ENCODE measurements at places on chromosomes 4 and X.

DNA sequence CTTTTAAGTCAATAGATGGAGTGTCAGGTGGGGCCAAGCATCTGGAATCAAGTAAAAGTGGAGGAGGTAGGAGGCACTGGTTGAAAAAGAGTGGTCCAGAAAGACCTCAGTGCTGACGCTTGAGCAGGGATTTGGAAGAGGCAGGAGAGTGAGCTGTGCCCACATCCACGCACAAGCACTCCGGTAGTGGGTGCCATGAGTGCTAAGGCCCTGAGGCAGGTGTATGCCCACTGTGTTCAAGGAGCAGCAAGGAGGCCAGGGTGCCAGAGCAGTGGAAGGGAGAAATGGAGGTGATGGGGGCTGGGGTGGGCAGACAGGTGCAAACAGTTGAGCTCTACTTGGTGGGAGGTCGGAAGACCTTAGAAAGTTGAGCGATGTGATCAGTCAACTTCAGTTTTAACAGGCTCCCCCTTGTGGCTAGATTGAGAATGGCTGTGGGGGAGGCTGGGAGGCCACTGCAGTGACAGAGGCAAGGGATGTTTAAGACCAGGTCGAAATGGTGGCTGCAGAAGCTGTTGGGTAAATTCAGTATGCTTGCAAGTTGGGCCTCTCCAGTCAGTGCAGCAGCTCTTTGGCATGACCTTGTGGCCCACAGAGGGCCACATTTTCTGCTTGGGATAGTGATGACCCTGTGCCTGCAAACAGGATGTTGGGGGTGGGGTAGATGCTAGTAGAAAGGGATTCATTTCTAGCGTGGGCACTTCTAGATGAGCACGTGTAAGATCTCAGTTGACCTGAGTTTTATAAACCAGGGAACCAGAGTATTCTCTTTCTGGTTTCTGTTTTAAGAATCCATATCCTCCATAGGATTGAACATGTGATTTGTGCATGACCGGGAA is 12.7 kb downstream of the TKTL1 start:
- DNase-seq, result peak; percentile 56

DNA sequence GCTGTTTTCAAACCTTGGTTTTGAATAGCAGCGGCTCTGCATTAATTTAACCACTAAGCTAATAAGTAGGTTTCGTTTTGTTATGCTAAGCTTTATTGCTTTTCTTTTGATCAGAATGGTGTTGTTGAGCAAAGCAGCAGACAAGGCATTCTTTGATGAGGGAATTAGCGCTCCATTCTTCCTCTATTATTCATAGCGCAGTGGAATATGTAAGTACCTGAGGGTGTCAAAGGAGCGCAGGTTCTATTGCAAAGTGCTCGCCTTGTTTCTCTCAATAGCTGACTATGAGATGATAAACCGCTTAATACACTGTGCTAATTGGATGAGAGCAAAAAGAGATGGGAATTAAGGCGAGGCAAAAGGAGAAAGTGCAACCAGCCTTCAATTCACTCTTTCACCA is 16.3 kb downstream of the ARX start:
- DNase-seq, result no peak

- no peak for DNase-seq
These were observed at the start of gene TRPC3 for GRCh38 chr4:121951521-121952110. TSS of gene TRPC3 (minus strand) at chr4:121952060. CDS start at chr4:121951680, 380 bp downstream.

DNA sequence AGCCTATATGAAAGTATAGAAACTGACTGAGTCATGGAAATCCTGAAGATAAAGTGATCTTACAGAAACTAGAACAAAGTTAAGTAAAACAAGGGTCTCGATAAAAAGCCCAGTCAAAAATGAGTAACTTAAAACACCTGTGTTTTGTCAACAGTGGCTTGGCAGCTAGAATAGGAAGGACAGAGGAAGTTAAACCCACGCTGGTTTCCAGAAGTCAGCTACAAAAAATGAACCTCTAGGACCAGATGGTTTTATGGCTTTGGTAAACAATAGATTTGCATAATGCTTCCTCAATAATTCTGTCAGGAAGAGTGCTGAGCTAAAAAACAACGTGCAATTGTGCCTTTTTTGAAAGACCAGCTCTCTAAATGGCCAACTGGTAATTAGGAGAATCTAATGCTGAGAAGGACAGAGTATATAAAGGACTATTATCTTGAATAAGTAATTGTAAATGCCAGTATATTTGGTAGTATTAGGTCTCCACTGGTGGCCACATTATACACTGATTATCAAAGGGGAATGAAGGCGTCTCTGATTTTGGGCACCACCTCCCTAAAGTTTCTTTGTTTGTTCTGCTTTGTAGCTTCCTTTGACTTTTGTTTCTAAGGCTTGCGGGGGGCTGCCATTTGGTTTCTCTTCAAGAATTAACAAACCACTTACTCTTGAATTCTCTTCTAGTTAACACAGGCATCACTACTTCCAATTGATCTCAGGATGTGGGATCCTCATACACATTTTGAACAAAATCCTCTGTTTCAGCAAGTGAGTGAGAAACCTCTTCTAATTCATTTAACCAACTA is 72.2 kb upstream of the PPP3CA start:
- no peak for DNase-seq

GRCh38 chr4:138007572-138007971 is 234.6 kb downstream of the SLC7A11 start:
- no peak for DNase-seq

DNA sequence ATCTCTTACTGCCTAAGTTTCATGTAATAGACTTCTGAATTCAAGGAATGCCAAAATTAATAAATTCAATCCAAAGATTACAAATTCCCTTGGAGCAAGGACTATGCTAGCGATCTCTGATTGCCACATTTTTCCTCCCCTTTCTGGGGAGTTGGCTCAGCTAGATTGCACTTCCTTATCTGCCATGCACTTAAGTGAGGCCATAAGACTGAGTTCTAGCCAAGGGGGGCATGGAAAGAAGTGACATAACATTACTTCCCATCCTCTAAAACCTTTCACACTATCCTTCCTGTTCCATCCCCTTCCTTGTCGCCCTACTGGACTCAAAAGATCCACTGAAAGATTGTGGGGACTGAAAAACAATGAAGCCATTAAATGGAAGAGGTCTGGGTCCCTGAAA is 53.8 kb upstream of the TXK start:
- no peak for DNase-seq

DNA sequence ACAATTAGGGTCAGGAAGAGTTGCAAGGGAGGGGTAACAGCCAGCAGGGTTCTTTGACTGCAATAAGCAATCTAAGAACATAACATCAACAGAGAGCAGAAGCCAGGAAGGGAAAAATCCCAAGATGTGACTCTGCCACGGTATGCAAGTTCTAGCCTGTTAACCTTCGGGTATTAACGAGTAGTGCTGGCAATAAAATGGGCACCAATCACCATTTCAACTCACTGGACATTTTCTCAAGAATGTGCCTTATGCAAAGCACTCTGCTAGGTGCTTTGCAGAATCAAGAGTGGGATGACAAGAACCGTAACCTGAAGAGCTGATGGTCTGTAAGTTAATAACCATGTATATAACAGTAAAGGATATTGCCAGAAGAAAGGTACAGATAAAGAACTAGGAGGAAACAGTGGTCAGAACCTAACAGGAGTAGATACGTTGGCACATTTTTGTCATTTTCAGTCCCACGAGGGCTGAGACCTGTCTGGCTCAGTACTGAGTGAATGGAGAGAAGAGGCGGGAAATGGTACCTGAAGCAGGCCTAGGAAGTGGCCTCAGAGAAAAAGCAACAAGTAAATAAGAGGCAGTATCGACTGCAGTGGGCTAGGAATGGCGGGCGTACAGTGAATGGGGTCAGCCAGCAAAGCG is 2.7 kb downstream of the ELOVL6 start:
- no peak for DNase-seq

- DNase-seq, result no peak
These were observed 262.7 kb downstream of the PTTG2 start for GRCh38 chr4:38222892-38223291.
